ENCODE measurements at places on chromosomes 4 and X. TPM values are rescaled to one million over a fixed set of nuclear protein-coding genes. Genes with fewer than 3 reads are reported as not detected.

GAGE12E gene
- not detected for polyA plus RNA-seq

PCDH18 gene
- 157 TPM for polyA plus RNA-seq

ZDHHC15 gene
- polyA plus RNA-seq = 6.4 TPM

TCEAL2 gene
- polyA plus RNA-seq = 7.9 TPM

ABLIM2 gene
- 1.8 TPM for polyA plus RNA-seq

CLNK gene
- 0.19 TPM for polyA plus RNA-seq

NMU gene
- polyA plus RNA-seq = 13.5 TPM

DNA sequence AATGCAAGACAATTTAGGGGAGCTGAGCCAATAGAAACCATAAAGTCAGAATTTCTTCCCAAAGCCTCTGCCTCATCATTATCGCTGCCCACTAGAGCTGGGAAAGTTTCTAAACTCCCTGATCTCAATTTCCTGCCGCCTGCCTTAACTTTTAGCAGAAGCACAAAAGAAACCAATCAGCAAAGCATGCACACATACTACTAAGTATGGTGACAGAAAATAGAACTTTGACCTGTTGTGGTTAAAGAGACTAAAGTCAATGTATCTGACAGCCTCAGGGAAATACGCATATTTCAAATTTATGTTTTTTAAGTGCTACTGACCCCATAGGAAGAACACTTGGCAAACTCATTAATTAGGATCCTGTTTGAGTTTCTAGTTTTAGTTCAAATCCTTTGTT is 10.1 kb downstream of the STK26 start:
- DNase-seq = no peak

- no peak for DNase-seq
Measured at GRCh38 chrX:69124108-69124507, 41.1 kb downstream of the PJA1 start.

Measured in left renal pelvis (tissue), 4 donors.